ENCODE measurements at places on chromosomes 16 and 17.

DNA sequence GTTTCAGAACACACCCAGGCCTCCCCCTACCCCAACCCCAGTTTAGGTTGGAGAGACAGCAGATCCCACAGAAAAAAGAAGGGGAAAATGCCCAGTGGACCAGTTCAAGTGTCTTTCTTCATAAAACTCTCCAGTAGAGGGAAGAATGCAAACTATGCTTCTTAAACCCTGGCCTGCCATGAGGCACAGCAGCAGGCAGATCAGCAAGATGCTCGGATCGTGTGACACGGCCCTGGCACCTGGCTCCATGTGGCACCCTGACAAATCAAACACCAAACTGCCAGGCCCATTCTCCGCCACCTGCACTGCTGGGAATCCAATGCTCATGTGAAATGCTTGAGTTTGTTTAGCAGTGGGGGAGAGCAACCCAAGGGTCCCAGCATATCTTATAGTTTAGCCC lies 166.8 kb downstream of the SOX9 start:
- no peak for DNase-seq

- no peak for DNase-seq
Observed at GRCh38 chr17:39800540-39800939, 62.8 kb downstream of the GRB7 start.

DNA sequence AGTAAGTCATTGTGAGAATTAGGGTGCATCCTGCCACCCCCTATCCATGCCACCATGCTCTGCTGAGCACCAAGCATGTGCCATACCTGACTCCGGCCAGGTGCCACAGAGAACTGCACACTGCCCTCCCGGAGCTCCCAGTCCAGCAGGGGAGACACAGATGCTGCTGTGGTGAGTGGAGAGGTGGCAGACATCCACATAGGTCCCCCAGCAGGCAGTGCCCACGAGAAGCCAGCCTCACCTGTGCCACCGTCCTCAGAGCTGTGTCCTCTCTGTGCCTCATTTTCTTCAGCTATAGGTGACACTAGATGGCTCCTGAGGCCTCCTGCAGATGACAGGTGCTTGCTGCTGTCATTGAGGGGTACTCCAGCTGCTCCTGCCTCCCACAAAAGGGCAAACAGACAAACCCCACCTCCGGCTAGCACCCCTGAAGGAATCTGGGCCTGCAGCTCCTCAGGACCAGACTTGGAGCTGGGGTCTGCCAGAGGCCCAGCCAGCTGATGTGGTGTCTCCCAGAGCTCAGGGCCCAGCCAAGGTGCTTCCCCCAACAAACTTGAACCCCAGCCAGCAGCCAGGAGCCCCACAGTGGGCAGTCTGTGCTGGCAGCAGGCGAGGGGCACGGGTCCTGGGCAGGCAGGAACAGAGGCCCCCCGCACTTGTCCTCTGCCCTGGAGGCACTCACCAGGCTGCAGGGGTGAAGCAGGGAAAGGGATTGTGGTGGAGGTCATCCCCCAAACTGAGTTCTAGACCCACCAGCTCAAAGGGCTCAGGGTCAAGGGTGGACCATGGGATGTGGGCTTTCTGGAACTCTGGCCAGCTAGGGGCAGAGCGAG lies 17.1 kb downstream of the FOXJ1 start:
- DNase-seq = no peak

DNA sequence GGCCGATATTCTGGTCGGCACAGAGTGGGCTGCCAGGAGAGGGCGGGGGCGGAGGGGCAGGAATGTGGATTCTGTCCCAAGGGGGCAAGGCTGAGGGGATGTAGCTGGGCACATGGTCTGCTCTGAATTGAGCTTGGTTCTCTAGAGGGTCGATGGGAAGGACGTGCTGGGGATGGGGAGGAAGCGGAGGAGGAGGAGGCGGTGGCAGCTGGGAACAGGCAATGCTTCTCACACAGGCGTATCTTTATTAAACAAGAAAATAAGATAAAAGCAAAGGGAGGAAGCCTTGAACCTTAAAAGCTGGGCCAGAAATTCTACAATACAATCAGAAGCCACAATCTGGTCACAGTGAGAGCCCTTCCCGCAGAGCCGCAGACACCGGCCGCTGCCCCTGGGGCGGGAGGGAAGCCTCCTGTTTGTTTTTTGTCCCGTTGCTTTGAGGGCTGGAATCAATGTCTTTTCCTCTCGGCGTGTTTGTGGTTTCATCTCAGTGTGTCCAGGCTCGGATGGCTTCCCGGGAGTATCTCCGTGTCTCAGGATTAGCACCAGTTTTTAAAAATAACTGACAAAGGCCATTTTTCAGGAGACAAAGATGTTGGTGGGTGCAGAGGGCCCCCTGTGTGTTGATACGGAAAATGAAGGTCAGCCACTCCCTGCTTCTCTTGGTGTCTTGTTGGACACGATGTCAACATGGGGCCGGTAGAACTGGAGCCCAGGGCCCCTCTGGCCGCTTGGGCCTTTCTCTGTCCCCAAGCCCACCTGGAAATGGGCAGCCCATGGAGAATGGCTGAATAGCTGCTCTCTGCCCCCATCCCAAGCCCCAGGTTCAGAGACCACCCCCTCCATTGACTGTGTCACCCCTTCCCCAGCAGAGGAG lies 12.3 kb upstream of the SLC7A5 start:
- no peak for DNase-seq

DNA sequence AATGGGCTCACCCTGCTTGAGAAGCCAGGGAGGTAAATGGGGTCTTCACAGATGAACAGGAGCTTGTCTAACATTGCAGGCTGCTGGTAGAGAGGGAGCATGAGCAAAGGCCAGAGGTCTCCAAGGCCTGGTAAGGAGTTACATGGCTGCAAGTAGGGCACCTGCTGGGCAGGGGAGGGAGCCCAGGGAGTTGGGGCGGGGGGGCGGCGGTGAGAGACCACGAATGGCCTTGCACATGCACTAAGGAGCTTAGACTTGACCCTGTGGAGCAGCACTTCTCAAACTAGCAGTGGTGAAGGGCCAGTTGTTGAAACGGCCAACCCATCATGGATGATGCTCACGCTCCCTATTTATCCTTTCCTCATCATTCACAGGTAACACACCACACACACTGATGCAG lies 38.4 kb downstream of the ERN1 start:
- DNase-seq = no peak

DNA sequence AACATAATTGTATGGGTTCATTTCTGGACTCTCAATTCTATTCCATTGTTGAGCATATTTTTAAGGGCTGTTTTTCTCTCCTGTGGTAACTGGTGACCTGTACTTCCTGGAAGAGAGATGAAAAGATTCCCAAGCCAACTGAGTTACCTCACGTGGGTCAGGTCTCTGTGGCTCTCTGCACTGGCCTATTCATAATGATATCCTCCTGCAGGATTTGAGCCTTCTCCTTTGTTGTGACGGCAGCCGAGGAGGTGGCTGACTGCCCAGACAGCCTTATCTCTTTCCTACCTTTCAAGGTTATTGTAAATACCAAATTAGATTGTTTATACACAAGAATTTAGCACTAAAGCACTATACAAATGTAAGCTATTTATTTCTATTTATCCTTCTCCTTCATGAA lies 2.7 kb upstream of the ACE start:
- DNase-seq = no peak

DNA sequence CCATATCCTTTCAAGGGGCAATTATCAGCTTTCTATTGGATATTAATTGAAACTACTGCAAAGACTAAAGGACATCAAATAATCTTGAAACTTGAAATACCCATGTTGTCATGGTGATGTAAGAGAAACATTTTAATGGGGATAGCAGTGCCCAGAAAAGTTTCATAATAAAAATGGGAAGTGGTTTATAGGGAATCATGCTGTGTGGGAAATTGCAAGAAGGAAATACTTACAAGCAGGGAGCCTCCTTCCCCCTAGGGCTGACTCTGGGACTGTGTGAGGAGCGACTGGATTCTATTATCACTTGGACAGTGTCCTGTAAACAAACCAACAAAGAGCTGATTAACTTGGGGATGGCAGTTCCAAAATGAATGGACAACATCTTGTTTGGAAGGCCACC lies 1393.1 kb upstream of the GOT2 start:
- DNase-seq = no peak

DNA sequence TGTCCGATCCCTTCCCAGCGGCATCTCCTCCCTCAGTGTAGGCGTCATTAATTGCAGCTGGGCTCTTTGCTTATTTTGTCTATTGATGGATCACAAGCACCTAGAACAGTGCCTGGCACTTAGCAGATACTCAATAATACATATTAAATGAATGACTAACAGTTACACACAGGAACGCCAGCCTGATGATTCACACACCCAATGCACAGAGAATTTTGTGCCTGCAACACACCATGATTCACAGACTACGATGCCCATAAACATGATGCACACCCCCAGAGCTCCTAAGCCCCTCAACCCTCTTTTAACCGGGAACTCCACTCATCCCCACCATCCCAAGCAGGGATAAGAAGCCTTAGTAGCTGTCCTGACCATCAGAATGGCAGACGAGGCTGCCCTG lies 66.6 kb upstream of the TMEM97 start:
- DNase-seq = no peak

DNA sequence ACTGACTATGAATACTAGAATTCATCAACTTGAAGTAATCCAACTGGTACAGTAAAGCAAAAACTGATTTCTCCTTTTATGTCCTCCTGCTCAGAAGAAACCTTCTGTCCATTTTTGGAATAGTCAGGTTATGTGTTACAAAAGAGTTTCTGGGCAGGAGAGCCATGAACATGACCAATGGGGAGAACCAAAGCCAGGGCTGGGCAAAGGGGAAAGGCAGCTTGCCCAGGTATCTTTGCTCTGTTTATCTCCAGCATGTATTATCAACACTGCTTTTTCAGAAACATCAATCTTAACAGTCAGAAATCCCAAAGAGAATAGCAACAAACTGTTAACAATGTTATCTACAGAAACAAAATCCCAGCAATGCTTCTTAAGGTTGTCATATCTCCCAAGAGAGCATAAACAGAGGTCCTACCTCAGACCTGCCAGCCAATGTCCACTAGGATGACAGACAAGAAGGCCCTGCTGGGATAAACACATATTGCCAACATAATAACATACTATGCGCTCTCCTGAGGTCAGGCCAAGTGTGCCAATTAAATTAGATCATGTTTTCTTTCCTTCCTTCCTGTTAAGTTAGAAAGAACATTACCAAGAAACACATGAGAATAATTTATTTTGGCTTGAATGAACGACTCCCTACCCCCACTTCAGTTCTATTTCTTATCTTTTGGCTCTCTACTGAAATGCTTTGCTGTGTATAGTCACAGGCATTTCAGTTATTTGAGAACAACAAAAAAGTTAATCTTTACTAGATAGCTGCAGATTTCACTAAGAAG lies 28.0 kb downstream of the BLMH start:
- no peak for DNase-seq

DNA sequence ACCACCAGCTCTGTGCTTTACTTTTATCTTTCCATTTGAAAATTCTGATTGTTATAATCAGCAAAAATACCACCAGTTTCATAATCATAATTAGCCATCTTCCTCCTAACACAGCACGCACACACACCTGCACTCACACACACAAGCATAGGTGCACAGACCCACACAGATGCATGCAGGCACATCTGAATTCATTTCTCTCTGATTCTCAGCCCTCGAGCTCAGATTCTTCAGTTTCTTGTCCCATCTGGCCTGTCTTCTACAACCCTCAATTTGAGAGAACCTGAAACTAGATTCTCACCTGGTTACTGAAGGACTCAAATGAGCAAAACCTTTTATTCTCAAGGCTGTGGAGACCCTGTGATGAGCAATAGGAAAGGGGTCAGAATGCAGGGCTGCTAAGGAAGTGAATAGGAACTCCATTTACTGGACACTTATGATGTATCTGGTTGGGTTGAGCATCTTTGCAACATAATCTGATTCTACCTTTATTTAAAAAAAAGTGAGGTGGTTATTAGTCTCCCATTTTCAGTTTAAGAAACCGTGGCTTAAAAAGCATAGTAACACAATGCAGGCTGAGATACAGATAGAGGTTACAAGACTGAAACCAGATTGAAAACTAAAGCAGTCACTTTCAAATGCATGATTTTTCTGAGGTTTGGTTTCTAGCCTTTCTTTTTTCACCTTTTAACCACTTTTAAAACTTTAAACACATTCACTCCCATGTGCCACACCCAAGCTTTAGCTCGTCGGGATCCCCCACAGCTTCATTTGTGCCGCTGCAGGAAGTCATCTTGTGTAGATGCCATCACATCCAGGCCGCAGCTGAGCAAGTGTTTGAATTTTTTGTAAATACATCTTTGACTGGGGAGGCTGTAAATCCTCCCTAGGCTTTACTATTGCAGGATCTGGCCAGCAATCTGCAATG lies 9.4 kb downstream of the KRT33A start:
- DNase-seq = no peak

DNA sequence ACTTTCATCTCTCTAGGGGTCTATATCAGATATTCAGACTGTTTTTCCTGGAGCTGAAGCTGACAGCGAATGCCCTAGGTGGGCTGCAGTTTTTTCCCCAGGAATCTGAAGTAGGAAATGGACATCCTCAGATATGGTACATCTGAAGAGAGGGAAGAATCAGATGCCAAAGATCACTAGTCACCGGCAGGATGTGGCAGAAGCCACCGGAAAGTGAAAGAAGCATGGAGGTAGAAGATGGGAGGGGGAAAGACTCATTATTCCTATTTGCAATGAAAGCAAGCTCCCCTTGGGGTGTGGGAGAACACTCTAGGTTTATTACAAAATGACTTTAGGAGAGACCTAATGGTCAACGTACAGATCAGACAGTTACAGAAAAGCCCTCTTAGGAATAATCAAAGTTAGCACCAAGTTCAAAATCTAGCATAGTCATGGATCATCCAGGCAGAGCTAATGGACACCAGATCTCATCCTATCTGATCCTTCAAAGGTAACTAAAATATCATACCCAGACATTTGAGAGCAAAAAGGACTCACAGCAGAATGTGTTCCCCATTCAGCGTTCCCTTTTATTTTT lies 110.7 kb downstream of the HS3ST3A1 start:
- DNase-seq = no peak

Data from germinal center (tissue), 1 donor.